Left hindlimb (tissue), 1 donor: ENCODE measurements at places on chromosomes 11 and 22.

GRCh38 chr11:11843211-11843621 is 1.4 kb downstream of the USP47 start:
- DNase-seq, result no peak

- DNase-seq, result no peak
Measured at GRCh38 chr11:45530776-45531175, 134.6 kb downstream of the CHST1 start.

GRCh38 chr11:74634537-74634936 is 42.2 kb downstream of the POLD3 start:
- DNase-seq, result no peak

DNA sequence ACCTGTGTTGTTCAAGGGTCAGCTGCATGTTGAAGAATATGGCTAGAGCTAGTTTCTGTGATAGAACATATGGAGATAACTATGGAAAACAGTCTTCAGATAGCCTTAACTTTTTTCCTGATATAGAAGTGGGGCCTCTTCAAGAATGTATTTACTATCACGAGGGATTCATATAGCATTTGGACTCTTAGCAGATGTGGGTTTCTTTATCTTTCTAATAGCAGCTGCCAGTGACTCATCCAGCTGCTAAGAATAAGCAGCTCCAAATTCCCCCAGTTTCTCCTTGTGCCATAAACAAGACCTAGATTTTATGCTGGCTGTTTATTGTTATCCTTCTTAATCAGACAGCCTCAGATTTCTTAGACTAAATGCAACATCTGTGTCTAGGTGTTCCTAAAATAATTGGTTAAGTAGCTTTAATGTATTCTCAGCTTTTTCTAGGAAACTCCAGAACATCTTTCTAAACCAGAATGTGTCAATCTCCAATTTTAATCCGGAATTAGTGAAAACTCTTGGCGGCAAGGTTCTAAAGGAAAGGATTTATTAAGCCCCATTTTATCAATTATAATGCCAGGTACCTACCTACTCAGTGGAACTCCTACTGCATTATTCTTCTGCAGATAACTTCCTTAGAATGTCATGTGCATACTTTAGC is 119.8 kb downstream of the CSTPP1 start:
- no peak for DNase-seq

GRCh38 chr11:113464416-113464815 is 10.8 kb downstream of the DRD2 start:
- no peak for DNase-seq
